Mucosa of descending colon (tissue), 3 donors: ENCODE measurements at places on chromosomes 1 and 21. TPM values are rescaled to one million over a fixed set of nuclear protein-coding genes. Genes with fewer than 3 reads are reported as not detected.

NTRK1 gene
- 1.3 TPM for total RNA-seq

CFHR2 gene
- total RNA-seq = not detected

AQP10 gene
- total RNA-seq = not detected

SLC30A2 gene
- total RNA-seq = 0.14 TPM

PCSK9 gene
- 14.1 TPM for total RNA-seq

CCDC185 gene
- total RNA-seq = not detected

CDCA8 gene
- total RNA-seq = 10.1 TPM

S100A5 gene
- not detected for total RNA-seq

GCSAML gene
- 1.3 TPM for total RNA-seq

A3GALT2 gene
- not detected for total RNA-seq

PHLDA3 gene
- total RNA-seq = 106 TPM

SMCP gene
- total RNA-seq = not detected

NCAM2 gene
- total RNA-seq = 14.1 TPM

ETV3L gene
- total RNA-seq = not detected

TSPAN1 gene
- 1,586 TPM for total RNA-seq

CLCNKB gene
- not detected for total RNA-seq

SERPINC1 gene
- total RNA-seq = not detected

MTARC2 gene
- 41.8 TPM for total RNA-seq
